ENCODE measurements at places on chromosomes 5 and 9.

DNA sequence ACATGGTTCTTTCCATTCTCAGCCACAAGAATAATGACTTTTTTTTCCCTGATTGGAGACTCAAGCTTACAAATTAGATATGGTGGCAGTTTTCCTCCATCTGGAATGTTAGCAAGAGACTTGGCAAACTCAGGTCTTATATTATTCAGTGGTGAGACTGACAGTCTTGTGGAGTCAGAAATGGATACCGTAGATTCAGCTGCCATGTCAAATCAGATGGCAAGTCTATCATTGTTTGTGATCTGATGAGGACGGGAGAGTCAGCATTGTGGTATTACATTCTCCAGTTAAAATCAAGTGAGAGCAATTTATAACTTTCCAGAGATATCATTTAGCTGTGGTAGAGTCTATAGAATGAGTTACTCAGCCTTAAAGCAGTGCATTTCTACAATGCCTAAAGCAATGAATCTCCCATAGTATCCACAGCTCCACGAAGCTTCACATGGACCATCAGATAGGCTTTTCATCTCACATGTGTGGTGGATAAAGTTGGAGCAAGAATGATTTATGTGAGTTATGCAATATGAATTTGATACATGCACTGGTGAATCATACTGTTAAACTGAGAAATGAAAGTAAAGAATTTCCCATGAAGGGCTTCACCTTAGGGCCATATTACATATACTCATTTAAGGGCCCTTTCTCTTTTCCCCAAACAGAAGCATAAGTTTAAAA, 430.6 kb downstream of the ZNF608 start:
- H3K27ac ChIP-seq: no peak overlapping the region
- peaks cover 15% of the 10 kb centered on the region for H3K36me3 ChIP-seq
- peaks cover 4% of the 10 kb centered on the region for H3K4me1 ChIP-seq
- H3K27me3 ChIP-seq: no peaks in the 10 kb centered on the region
- no peak overlapping the region for H3K4me3 ChIP-seq
- DNase-seq: no peak

GRCh38 chr5:179261301-179262125, 83.7 kb downstream of the ADAMTS2 start:
- peak; percentile 88 for DNase-seq
- H3K36me3 ChIP-seq: no peaks in the 10 kb centered on the region
- no peaks in the 10 kb centered on the region for H3K4me1 ChIP-seq
- no peak overlapping the region for H3K27ac ChIP-seq
- H3K27me3 ChIP-seq: no peaks in the 10 kb centered on the region

- no peaks in the 10 kb centered on the region for H3K4me1 ChIP-seq
- peak; percentile 17 for DNase-seq
- no peak overlapping the region for H3K27ac ChIP-seq
- no peaks in the 10 kb centered on the region for H3K27me3 ChIP-seq
- H3K36me3 ChIP-seq: peaks cover 20% of the 10 kb centered on the region
- H3K4me3 ChIP-seq: no peak overlapping the region
Measured at GRCh38 chr9:93686127-93686879, 109.9 kb downstream of the PHF2 start.

- no peaks in the 10 kb centered on the region for H3K27me3 ChIP-seq
- H3K27ac ChIP-seq: no peak overlapping the region
- no peak overlapping the region for H3K4me3 ChIP-seq
- H3K4me1 ChIP-seq: no peaks in the 10 kb centered on the region
- DNase-seq: peak; percentile 45
Measured at GRCh38 chr5:72355706-72356299, 35.6 kb downstream of the PTCD2 start.

DNA sequence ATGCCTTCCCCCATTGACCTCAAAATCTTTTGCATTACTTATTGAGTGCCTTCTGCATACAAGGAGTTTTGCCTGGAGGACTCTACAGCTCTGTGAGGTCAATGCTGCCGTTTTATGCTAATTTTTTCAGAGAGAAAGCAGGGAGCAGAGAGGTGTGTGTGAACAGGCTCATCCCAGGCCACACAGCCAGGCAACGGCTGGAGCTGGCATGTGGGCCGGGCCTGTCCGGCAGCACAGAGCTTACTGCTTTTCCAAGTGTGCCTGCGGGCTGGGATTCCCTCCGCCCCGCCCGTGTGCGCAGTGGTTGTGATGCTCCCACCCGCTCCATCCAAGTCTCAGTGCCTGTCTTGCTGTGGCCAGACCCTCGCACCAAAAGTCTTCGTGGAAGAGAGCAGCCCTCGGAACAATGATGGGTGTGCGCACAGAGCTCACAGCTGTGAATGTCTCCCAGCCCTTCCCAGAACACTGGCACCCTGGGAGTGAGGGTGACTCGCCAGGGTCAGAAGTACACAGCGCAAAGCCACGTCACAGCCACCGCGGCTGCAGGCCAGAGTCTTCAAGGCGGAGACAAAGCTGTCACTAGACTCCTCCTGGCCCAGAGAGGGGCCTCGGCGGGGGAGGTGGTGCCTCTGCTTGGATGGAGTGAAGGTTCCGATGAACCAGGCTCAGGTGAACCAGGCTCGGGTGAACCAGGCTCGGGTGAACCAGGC, 82.8 kb downstream of the COL5A1 start:
- no peak overlapping the region for H3K27ac ChIP-seq
- DNase-seq: no peak
- H3K36me3 ChIP-seq: no peaks in the 10 kb centered on the region
- H3K27me3 ChIP-seq: no peaks in the 10 kb centered on the region

DNA sequence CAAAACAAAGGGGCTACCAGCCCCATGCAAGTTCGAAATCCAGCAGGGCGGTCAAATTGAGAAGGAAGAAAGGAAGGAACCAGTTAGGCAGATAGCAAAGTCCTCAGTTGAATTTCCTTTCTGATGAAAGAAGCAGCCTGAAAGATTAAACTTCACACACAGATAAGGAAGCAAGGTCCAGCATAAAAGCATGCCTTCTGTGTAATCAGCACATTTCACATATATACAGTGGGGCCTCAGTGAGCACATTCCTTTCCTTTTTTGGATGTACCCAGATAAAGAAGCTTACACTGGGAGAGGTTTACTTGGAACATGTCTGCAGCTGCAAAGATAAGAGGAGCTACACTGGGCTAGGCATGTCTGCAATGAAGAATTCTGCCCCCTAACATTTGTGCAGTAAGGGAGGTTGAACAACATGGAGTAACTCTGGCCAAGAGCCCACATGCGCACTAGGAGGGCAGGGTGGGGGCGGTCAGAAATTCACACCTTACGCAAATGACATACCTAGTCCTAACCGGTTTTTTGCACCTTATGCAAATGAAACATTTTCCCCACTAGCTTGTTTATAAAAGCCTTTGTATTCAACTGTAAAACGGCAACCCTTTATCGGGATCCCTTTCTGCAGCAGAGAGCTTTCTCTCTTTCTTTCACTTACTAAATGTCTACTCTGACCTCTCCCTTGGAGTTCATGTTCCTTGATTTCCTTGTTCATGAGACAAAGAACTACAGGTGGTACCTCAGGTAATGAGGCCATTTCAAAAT, 149.7 kb upstream of the FBXL17 start:
- no peak for DNase-seq
- H3K27ac ChIP-seq: no peak overlapping the region
- no peaks in the 10 kb centered on the region for H3K27me3 ChIP-seq
- no peaks in the 10 kb centered on the region for H3K4me1 ChIP-seq

GRCh38 chr5:132220491-132220890, 7.2 kb downstream of the P4HA2 start:
- no peak overlapping the region for H3K4me3 ChIP-seq
- H3K27ac ChIP-seq: no peak overlapping the region
- no peaks in the 10 kb centered on the region for H3K36me3 ChIP-seq
- no peaks in the 10 kb centered on the region for H3K4me1 ChIP-seq
- H3K27me3 ChIP-seq: no peaks in the 10 kb centered on the region

GRCh38 chr5:61280205-61280604, 51.9 kb upstream of the ZSWIM6 start:
- H3K4me3 ChIP-seq: no peak overlapping the region
- DNase-seq: no peak
- H3K4me1 ChIP-seq: no peaks in the 10 kb centered on the region
- H3K27ac ChIP-seq: no peak overlapping the region

- no peaks in the 10 kb centered on the region for H3K4me1 ChIP-seq
- no peak overlapping the region for H3K4me3 ChIP-seq
- no peak for DNase-seq
- H3K27ac ChIP-seq: no peak overlapping the region
Measured at GRCh38 chr5:104001136-104001535, 438.5 kb upstream of the NUDT12 start.

GRCh38 chr5:5800801-5801761, 378.6 kb downstream of the ICE1 start:
- peaks cover 2% of the 10 kb centered on the region for H3K36me3 ChIP-seq
- no peak overlapping the region for H3K27ac ChIP-seq
- no peaks in the 10 kb centered on the region for H3K27me3 ChIP-seq
- no peaks in the 10 kb centered on the region for H3K4me1 ChIP-seq

- no peaks in the 10 kb centered on the region for H3K4me1 ChIP-seq
- DNase-seq: no peak
- no peaks in the 10 kb centered on the region for H3K27me3 ChIP-seq
- H3K36me3 ChIP-seq: peaks cover 54% of the 10 kb centered on the region
- H3K27ac ChIP-seq: no peak overlapping the region
Measured at GRCh38 chr9:124352616-124353015, 62.6 kb downstream of the PSMB7 start.

DNA sequence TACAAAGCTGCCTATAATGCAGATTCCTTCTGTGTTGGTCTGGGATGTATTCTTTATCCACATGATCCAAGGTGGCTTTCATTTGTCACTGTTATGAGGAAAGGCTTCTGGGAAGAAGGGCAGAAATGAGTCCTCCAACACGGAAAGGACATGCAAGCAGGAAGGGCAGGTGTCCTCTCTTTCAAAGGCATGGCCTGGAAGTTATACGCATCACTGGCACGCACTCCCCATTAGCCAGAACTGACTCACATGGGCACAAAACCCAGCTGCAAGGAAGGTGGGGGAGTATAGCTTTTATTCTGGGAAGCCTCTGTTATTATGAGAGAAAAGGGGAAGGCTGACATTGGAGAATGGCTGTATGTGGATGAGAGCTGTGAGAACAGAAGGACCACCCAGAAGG, 141.3 kb upstream of the ZNF618 start:
- H3K27me3 ChIP-seq: no peaks in the 10 kb centered on the region
- DNase-seq: no peak
- H3K36me3 ChIP-seq: peaks cover 7% of the 10 kb centered on the region
- no peak overlapping the region for H3K4me3 ChIP-seq

DNA sequence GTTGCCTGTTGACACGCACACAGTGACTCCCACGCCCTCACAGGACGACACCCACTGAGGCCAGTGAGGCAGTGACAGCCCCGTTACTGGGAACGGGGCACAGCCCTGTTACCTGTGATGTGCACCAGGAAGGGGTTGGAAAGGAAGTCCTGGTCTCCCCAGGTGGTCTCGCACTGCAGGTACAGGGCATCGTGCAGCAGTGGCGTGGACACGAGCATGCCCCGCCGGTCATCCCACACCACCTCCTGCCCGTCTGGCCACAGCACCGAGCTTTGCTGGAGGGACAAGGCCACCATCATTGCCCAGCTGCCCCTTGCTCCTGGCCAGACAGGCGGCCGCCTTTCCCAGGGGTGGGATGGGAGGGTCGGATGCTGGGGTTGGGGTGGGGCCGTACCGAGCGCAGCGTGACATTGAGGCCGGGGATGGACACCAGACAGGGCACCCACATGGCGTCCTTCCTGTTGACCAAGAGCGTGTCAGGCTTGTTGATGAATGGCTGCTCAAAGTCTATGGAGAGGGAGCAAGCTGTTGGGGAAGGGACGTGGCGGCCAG, 19.5 kb downstream of the FLT4 start:
- H3K4me1 ChIP-seq: no peaks in the 10 kb centered on the region
- no peak overlapping the region for H3K27ac ChIP-seq
- no peak for DNase-seq
- no peak overlapping the region for H3K4me3 ChIP-seq
- no peaks in the 10 kb centered on the region for H3K36me3 ChIP-seq

DNA sequence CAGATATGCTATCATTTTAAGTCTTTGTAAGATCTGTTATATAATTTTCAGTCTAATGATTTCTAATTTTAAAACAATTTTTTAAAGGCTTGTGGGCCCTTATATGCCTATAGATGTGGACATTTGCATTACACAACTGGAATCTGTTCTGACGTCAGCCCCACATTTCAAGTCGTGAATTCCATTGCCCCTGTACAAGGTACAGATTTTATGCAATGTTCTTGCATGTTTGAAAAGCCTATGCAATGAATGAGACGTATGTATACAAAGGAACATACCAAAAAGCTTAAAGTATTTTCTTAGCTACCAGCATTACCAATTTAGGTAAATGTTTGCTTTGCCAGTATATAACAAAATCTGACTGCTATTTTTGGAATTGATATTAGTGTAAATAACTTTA, 77.2 kb downstream of the ITGA1 start:
- no peaks in the 10 kb centered on the region for H3K4me1 ChIP-seq
- H3K27ac ChIP-seq: no peak overlapping the region
- no peak for DNase-seq
- no peaks in the 10 kb centered on the region for H3K27me3 ChIP-seq
- H3K4me3 ChIP-seq: no peak overlapping the region

GRCh38 chr5:71932655-71933338, 174.5 kb upstream of the MAP1B start:
- no peak overlapping the region for H3K4me3 ChIP-seq
- H3K4me1 ChIP-seq: no peaks in the 10 kb centered on the region
- no peaks in the 10 kb centered on the region for H3K27me3 ChIP-seq
- H3K36me3 ChIP-seq: no peaks in the 10 kb centered on the region
- H3K27ac ChIP-seq: no peak overlapping the region
- peak; percentile 79 for DNase-seq

DNA sequence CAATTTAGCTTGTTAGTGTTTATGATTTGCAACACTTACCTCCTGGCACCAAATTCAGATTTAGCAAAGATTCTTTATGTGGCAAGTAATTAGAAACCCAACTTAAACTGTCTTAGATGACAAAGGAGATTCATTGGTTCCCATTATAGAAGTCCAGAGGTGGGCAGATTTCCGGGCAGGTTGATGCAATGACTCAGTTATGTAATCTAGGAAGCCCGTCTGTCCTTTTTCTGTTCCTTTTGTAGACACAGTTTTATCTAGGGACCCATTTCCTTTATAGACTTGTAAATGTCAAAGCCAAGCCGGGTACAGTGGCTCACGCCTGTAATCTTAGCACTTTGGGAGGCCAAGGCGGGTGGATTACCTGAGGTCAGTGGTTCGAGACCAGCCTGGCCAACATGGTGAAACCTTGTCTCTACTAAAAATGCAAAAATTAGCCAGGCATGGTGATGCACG, 20.3 kb upstream of the ANKRD33B start:
- H3K36me3 ChIP-seq: no peaks in the 10 kb centered on the region
- no peak overlapping the region for H3K4me3 ChIP-seq
- no peaks in the 10 kb centered on the region for H3K27me3 ChIP-seq
- no peaks in the 10 kb centered on the region for H3K4me1 ChIP-seq

DNA sequence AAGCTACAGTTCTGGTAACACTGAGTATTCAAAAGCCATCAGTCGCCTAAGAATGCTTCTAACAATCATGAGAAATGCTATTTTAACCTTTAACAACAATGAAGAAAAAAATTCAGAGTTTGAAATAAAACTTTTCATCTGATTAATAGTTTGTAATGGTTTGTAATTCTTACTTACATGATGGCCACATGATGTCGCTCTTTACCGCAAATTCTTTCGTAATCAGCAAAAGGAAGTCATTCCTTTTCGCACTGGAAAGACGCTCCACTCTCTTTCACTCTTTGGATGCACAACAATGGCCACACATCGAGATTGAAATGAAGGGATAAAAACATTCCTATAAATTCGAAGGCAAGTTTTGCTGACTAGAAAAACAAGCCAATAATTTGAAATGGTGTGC, at the start of gene PCDHA7:
TSS of gene PCDHA7 (plus strand) at position 277 of the 400 bp plus-strand sequence. CDS start at position 392, 115 bp downstream.
- H3K27me3 ChIP-seq: no peaks in the 10 kb centered on the region
- no peak within 1 kb of the TSS for H3K4me3 ChIP-seq
- no peaks in the 10 kb centered on the region for H3K4me1 ChIP-seq
- H3K36me3 ChIP-seq: peaks cover 44% of the 10 kb centered on the region
- H3K27ac ChIP-seq: no peak within 1 kb of the TSS

All from H9 (cell line).